Fibroblast of the conjunctiva (primary cell): ENCODE measurements at places on chromosomes 6 and 20.

DNA sequence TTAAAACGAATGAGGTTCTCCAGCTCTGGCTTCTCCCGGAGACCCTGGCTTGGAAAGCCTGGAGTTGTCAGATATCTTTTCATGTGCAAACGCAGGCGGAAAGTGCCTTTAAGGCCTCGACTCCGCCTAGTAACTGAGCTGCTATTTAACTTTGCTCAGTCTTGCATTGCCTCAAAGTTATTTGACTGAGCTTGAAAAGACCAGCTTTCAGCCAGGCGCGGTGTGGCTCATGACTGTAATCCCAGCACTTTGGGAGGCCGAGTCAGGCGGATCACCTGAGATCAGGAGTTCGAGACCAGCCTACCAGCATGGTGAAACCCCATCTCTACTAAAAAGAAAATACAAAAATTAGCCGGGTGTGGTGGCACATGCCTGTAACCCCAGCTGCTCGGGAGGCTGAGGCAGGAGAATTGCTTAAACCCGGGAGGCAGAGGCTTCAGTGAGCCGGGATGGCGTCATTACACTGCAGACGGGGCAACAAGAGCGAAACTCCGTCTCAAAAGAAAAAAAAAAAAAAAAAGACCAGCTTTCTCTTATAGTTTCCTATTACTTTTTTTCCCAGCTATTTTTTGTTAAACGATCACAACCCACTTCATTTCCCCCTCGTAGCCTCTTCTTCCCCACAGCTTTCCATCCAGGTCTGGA is 1.9 kb downstream of the GCNT2 start:
- no peak for DNase-seq

- DNase-seq = no peak
These were observed 179.2 kb upstream of the PROKR2 start for GRCh38 chr20:5495939-5496338.

- DNase-seq = no peak
These were observed 10.7 kb upstream of the TGIF2 start for GRCh38 chr20:36562724-36563123.

DNA sequence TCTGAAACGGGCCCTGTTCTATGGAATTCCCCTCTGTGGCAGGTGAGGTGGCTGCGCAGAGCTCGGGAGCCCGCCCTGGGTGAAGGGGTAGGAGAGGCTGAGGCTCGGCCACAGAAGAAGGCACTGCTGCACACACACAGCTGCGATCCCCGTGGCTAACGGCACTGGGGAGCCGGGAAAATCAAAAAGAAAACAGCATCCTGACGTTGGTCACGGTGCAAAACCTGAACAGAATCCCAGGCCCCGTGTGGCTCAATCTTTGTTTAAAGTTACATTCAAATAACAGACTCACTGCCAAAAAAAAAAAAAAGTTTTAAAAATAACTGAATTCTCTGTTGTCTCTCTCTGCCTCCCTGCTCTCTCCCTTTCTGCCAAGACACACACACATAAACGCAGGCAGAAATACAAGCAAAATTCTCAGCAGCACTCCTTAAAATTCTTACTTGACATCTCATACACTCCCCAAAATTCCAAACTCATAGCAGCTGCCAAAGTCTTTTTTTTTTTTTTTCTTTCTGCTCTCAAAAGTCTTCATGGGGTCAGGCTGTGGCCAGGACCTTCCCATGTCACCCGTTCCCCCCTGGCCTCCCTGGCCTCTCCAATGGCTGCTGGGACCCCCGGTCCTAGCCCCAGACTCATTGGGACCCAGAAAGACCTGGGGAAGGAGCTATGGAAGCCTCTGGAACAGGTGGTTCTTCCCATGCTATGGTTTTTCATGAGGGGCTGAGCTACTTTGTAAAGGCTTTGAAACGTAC is 248.8 kb downstream of the TTLL2 start:
- DNase-seq = no peak

DNA sequence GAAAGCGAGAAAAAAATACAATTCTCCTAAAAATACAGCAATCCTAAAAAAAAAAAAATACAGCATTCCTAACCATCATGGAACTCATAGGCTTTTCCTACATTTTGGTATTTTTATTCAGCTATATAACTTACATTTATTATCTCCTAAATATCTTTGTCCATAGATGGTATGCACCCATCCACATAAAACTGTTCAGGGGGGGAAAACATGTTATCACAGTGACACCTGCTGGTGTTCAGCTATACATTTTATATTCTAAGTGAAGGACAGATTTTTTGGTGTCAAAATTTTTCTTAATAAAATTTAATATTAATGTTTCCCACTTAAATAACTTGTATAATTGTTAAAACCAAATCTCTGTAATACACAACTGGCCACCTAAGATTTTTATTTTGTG is 58.0 kb downstream of the BLOC1S5 start:
- DNase-seq = peak; percentile 21

DNA sequence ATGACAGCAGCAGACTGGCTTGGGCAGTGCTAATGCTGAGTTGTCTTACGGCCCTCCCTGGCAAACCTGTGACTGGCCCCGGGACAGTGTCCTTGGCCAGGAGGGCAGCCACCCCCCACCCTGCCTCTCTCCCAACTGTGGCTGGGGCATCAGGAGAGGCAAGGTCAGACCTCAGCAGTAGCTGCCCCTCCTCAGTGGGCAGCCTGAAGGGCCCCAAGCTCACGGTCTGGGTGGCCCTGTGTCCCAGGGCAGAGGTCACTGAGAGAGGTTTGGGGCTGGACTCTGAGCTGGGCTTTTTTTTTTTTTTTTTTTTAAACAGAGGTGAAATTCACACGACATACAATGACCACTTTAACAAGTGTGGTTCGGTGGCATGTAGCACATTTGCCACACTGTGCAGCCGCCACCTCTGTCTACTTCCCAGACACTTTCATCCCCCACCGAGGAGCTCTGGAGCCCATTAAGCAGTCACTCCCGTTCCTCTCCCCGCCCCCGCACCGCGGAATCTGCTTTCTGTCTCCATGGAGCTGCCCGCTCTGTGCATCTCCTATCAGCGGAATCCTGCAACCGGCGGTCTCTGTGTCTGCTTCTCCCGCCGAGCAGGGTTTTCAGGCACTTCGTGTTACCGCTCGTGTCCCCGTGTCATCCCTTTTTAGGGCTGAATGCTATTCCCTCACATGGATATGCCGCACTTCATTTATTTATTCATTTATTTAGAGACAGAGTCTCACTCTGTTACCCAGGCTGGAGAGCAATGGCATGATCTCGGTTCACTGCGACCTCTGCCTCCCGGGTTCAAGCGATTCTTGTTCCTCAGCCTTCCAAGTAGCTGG is 67.9 kb upstream of the GATA5 start:
- DNase-seq = no peak

GRCh38 chr6:161374971-161375873 is 101.4 kb upstream of the AGPAT4 start:
- no peak for DNase-seq

DNA sequence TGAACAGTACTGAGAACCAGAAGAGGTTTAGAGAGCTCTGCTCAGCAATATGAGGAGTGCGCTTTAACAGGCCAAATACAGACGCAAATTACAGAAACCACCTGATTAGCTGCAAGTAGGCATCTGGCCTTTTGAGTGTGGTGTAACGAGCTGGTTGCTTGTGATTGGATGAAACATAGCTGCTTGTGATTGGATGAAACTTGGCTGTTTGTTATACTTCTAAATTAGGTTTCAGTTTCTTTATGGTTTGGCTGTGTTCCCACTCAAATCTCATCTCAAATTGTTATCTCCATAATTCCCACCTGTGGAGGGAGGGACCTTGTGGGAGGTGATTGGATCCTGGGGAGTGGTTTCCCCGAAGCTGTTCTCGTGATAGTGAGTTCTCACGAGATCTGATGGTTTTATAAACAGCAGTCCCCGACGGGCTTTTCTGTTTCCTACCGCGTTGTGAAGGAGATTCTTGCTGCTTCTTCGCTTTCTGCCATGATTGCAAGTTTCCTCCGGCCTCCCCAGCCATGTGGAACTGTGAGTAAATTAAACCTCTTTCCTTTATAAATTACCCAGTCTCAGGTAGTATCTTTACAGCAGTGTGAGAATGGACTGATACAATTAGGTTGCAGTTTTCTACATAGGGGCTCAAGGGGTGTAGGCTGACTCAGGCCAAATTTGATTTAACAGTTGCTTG is 655.9 kb upstream of the MAN1A1 start:
- no peak for DNase-seq

- DNase-seq = no peak
These were observed 52.8 kb downstream of the TBC1D7 start for GRCh38 chr6:13275435-13275989.

- no peak for DNase-seq
These were observed 227.4 kb downstream of the TTLL2 start for GRCh38 chr6:167552258-167552630.

- DNase-seq = peak; percentile 67
These were observed 41.2 kb upstream of the DST start for GRCh38 chr6:56683882-56684281.

- no peak for DNase-seq
These were observed 5.0 kb downstream of the TSPO2 start for GRCh38 chr6:41047306-41047705.

- no peak for DNase-seq
These were observed 16.4 kb upstream of the HELZ2 start for GRCh38 chr20:63590218-63591146.

DNA sequence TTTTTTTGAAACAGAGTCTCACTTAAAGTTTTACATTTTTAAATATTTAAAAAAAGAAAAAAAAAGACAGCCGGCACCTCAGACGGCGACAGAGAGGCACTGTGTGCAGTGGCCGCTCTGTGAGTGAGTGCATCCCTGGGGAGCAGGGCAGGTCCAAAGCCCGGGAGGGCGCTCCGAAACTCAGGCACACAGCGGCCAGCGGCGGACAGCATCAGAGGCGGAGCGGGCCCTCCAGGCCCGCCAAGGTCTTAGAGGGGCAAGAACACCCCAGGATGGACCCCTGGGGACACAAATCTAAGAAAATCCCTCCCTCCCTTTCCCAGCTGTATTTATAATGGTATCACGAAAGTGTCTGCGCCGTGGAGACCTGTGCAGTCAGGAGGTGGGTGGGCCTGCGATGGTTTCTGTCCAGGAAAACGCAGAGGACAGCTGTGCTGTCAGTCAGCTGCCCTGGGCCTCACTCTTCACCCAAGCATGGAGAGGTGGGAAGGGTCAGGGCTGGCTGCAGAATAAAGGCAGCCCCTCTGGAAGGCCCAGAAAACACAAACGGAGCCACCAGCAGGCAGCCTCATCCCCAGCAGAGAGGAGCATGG is 43.8 kb downstream of the TAF4 start:
- no peak for DNase-seq

DNA sequence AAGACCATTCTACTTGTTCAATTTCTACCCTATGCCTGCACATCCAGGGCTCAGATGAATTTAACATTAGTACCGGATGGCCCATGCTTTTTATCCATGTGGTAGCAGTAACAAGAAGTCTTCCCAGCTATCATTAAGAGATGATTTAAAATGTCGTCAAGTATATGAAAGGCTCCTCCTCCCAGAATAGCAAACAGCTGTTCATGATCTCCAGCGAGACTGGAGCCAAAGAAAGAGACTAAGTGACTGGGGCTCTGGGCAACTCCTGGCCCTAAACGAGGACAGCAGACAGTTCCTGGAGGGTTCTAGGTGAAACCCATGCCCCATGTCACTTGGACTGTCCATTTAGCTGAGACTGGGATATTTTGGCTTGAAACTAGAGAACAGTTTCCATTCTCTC is 160.8 kb downstream of the CDC5L start:
- no peak for DNase-seq

- no peak for DNase-seq
These were observed 48.8 kb downstream of the CTCFL start for GRCh38 chr20:57476084-57476526.

- no peak for DNase-seq
These were observed 373.4 kb upstream of the EPHA7 start for GRCh38 chr6:93792746-93793145.

DNA sequence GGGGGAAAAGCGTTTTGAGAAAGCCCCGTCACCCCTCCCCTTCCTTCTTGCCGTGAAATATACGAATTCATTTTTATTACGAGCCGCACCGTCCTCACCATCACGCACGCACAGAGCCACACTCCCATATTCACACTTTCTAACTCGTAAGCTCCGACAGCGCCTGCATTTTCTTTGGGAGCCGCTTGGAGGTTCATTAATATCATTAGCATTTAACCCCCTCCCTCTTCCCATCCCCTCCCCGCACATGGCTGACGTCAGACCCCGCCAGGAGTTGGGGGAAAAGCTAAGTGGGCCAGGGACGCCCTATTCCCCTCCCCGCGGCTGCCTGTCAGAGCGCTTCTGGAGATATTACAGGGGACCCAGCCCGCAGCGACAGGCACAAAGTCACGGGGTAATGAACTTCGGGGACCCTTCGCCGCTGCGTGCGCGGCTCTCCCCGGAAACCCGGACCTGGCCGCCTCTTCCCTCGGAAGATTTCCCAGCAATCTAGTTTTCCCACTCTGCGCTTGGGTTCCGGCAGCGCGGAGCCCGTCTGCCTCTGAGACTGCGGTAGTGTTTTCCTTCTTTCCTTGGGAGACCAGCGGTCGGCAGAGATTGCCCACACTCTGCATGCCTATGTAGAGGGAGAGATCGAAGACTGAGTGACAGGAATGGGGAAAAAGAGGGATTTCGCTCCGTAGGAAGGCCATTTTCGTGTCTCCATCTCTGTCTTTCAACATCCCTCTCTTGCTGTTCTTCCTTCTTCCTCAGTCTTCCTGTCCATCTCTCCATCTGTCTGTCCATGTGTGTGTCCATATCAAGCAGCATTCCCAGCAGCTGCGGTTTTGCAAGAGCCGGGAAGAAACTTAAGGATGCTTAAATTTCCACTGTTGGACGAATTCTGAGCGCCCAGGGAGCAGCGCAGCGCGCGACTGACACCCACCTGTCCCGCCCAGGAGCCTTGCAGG is at the start of gene NR2E1:
Gene NR2E1, plus strand, starts transcription at position 309 of the 950 bp plus-strand sequence. CDS start 744 bp downstream, outside the sequence.
- DNase-seq = no peak

GRCh38 chr20:36969051-36969450 is 17.5 kb upstream of the SAMHD1 start:
- DNase-seq = no peak

DNA sequence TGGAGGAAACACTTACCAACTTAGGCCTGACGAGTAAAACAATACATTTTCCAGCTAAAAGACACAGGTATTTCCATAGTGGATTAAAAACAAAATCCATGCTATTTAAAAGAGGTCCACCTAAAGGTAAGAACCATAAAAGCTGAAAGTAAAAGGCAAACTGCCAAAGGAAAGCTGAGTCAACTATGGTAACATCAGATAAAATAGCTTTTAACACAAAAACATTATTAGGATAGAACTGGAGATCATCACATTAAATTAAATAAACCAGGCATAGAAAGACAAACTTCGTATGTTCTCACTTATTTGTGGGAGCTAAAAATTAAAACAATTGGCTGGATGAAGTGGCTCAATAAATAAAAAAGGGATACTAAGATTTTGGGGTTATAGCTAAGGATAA is 166.8 kb upstream of the SLC22A16 start:
- no peak for DNase-seq
